ENCODE measurements at places on chromosomes 6 and 20. TPM values are rescaled to one million over a fixed set of nuclear protein-coding genes. Genes with fewer than 3 reads are reported as not detected.

The RIPPLY2 gene
- total RNA-seq = not detected

The TMEM74B gene
- total RNA-seq = 0.60 TPM

The LY6G6F gene
- not detected for total RNA-seq

GRCh38 chr20:19405958-19406357 lies 193.5 kb downstream of the SLC24A3 start:
- no peak for DNase-seq
- H3K27me3 ChIP-seq = peaks cover 5% of the 10 kb centered on the region
- H3K27ac ChIP-seq = no peak overlapping the region
- H3K36me3 ChIP-seq = no peaks in the 10 kb centered on the region
- no peak overlapping the region for H3K4me3 ChIP-seq

DNA sequence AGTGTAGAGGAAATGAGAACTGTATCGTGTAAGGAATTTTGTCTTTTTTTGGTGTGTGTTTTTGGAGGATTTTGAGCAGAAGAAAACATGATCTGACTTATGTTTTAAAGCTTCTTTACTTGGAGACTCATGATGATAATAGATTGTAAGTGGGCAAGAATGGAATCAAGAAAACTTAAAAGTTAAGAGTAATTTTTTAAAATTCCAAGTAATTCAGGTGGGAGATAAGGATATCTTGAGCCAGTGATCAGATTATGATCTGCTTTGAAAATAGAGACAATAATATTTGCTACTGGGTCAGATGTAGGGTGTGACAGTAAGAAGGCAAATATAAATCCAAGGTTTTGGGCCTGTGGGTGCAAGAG lies 734 bp downstream of the ZSCAN26 start:
- no peak overlapping the region for H3K4me3 ChIP-seq
- no peaks in the 10 kb centered on the region for H3K36me3 ChIP-seq
- H3K27me3 ChIP-seq = no peaks in the 10 kb centered on the region
- no peak overlapping the region for H3K27ac ChIP-seq
- H3K4me1 ChIP-seq = peaks cover 29% of the 10 kb centered on the region

GRCh38 chr20:25039697-25040437 lies 18.1 kb downstream of the ACSS1 start:
- no peaks in the 10 kb centered on the region for H3K36me3 ChIP-seq
- H3K4me1 ChIP-seq = peaks cover 43% of the 10 kb centered on the region
- no peak for DNase-seq
- no peaks in the 10 kb centered on the region for H3K27me3 ChIP-seq
- H3K4me3 ChIP-seq = no peak overlapping the region
- no peak overlapping the region for H3K27ac ChIP-seq

Data from activated T-cell treated with anti-CD3 and anti-CD28 coated beads, Interleukin-2, amount 50 U/mL, for 72 hours (primary cell).